ENCODE measurements at places on chromosomes 12 and 14. TPM values are rescaled to one million over a fixed set of nuclear protein-coding genes. Genes with fewer than 3 reads are reported as not detected.

DNA sequence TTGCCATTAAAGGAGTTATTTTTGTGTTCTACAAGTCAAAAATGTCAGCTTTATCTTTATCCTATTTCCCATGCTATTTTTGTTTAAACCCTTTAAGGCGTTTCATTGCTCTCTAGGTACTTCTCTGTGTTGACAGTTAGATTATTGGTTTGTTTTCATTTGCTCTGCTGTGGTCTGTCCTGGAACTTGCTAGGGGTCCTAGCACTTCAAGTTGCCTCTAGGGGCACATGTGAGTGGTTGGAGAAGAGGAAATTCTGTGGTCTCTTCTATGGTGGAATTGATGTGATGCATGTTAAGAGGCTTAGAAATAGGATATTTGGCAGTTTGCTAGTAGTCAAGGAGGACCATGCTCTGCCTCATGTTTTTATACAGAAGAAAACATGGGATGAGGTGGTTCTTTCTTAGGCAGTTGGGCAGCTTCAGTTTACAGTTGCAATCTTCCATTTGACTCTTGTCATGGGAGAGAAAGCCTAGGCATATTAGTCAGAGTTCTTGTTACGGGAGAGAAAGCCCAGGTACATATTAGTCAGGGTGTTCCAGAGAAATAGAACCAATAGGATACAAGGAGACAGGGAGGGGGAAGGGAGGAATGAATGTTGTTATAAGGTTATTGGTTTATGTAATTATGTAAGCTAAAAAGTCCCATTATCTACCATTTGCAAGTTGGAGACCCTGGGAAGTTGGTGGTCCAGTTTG, 14.4 kb downstream of the TTLL5 start:
- DNase-seq, result no peak

- DNase-seq, result no peak
Measured at GRCh38 chr14:71429902-71430301, 502.3 kb upstream of the RGS6 start.

GRCh38 chr12:20815574-20815973, 5.1 kb downstream of the SLCO1B3 start:
- no peak for DNase-seq

- DNase-seq, result no peak
Measured at GRCh38 chr12:126935435-126935834, 1331.5 kb upstream of the TMEM132C start.

The RNASE4 gene
- total RNA-seq, result 0.11 TPM

The PPM1H gene
- not detected for total RNA-seq

The KRT85 gene
- total RNA-seq, result not detected

The STYK1 gene
- not detected for total RNA-seq

The MAP3K9 gene
- total RNA-seq, result 5.9 TPM

The RPGRIP1 gene
- not detected for total RNA-seq

The EFCAB11 gene
- 0.36 TPM for total RNA-seq

Data from CD4-positive, alpha-beta T cell (primary cell).